Stimulated activated CD4-positive, alpha-beta T cell treated with anti-CD3 and anti-CD28 coated beads, TNF-alpha, amount 100 ng/mL, for 1 hour (primary cell): ENCODE measurements at places on chromosomes 6 and 20.

DNA sequence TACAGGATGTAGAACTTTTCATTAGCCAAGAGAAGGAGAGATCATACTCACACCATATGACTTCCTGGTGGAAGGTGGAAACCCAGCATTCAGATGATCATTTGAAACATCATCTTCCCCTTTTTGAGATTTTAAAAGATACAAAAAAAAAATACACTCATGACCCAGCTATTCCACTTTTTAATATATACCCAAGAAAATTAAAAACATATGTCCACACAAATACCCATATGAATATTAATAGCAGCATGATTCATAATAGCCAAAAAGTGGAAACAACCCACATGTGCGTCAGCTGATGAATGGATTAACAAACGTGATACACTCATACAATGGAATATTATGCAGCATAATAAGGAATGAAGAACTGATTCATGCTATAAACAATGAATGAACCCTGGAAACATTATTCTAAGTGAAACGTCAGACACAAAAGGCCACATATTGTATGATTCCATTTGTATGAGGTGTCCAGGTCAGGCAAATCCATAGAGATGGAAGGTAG lies 130.0 kb upstream of the SGK1 start:
- DNase-seq: no peak

DNA sequence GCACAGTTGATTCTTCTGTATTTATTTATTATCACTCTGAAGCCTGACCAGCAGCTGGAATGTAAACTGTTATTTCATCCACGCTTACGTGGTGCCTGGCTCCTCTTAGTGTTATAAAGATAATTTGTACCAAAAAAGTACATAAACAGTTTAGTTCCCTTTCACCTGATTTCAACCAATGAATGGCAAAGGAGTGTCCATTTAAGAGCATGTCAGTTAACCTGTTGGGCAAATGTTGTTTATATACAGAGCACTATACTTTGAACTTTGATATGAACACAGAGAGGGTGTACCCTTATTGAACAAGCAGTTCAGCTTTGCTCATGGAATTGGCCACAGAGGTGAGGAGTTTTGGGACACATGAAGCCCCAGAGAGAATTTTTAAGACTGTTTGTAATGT lies 7.2 kb upstream of the CTCFL start:
- DNase-seq: no peak

GRCh38 chr6:33453393-33454008 lies 875 bp upstream of the ZBTB9 start:
- no peak for DNase-seq

DNA sequence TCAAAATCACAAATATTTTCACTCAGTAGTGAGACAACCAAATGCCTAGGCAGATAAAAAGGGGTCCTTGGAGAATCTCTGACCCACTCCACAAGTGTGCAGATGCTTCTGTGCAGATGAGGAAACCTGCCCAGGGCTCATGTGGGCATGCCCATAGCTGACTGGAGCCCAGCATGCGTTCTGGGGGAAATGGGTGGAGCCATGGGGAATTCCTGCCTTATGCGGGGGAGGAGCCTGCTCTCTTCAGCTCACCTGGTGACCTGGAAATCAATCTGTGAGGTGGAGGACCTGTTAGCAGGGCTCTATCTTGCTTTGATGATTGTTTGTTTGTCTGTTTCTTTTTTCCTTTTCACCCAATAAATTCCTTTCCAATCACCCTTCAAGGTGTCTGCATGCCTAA lies 23.4 kb upstream of the PLN start:
- no peak for DNase-seq

DNA sequence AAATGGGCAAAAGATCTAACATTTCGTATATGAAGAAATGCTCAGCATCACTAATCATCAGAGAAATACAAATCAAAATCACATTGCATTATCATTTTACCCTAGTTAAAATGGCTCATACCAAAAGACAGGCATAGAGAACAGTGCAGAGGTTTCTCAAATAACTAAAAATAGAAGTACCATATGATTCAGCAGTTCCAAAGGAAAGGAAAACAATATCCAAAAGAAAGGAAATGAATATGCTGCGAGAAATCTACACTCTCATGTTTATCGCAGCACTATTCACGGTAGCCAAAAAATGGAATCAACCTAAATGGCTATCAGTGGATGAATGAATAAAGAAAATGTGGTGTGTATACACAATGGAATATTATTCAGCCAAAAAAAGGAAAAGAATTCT lies 63.5 kb downstream of the VTA1 start:
- no peak for DNase-seq

DNA sequence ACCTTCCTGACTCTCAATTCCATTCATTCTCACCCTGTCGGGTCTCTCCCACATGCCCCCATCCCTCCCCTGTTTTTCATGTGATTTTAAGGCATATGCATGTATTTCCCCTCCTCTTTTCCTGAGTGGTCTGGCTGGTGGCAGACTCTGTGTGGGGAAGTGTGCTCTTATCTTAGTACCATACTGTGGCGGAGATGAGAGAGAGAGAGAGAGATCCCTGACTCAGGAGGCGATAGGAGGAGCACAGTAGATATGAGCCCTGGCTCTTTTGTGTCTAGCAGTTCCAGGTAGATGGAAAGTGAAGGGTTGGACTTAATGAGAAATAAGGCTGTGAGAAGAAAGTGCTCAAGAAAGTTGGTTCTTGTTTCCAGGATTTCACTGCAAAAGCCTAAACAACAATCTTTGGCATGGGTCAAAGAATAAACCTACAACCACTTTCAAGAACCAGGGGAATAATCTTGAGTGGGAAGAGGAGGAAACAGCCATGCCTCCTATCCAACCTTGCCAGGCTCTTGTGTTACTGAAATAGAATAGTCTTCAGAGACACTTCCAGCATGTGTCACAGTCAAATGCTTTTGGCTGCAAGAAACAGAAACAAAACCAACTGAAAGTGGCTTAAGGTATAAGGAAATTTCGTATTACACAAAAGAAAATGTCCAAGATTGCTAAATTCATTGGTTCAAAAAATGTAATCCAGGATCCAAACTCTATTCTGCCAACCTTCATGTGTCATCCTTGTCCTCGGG lies 123.8 kb upstream of the MYLIP start:
- no peak for DNase-seq

DNA sequence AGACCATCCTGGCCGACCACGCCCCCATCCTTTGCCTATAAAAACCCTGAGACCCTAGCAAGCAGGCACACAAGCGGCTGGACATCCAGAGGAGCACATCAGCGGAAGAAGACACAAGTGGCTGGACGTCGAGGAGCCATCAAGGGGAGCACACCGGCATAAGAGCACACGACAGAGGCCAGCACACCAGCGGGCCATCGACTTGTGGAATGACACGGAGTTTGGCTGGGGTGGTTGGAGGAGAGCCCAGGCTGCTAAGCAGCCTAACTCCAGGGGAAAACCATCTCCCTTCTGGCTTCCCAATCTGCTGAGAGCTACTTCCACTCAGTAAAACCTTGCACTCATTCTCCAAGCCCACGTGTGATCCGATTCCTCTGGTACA lies 44.8 kb upstream of the BCLAF1 start:
- DNase-seq: no peak
